ENCODE measurements at places on chromosomes 4 and X.
A peak's percentile ranks its signal among the peaks of the same experiment; 100 is the strongest.

DNA sequence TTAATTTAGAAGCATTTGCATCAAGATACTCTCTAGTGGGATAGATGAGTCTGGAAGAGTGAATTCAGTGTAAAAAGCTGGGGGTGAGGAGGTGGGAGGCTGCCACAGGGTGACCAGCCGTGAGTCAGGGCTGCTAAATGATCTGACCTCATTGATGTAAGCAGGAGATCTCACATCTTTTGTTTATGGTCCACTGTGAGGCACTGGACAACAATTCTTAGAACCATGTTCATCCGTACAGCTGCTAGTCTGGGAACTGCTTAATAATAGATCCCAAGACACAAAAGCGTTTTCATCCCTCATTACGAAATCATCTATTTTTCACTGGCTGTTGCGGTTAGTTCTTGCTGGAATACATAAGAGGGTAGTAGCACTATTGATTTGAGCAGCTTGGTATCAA is 14.1 kb downstream of the KLF3 start:
- DNase-seq, result peak; percentile 95

DNA sequence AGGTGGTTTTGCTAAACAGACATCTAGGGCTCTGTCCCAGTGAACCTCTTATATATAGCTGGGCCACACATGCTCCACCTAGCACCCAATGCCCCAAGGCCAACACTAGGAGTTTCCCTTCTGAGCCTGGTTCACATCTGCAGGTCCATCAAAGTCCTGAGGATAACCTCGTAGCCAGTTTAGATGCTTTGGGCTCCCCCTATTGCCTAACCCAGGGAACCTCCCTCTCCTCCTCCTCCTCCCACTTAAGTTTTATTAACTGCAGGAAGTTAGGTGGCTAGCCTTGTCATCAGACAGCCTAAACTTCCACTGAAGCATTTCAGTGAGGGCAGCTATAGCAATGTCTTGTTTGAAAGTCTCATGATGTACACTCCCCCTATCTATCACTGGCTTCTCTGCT is 88.0 kb downstream of the GUCY2F start:
- no peak for DNase-seq

GRCh38 chr4:103306870-103307375 is 108.8 kb upstream of the CENPE start:
- DNase-seq, result no peak

GRCh38 chrX:54029529-54030143 is 14.6 kb downstream of the PHF8 start:
- DNase-seq, result no peak

- DNase-seq, result no peak
These were observed 54.6 kb upstream of the LHFPL1 start for GRCh38 chrX:112734290-112734689.

DNA sequence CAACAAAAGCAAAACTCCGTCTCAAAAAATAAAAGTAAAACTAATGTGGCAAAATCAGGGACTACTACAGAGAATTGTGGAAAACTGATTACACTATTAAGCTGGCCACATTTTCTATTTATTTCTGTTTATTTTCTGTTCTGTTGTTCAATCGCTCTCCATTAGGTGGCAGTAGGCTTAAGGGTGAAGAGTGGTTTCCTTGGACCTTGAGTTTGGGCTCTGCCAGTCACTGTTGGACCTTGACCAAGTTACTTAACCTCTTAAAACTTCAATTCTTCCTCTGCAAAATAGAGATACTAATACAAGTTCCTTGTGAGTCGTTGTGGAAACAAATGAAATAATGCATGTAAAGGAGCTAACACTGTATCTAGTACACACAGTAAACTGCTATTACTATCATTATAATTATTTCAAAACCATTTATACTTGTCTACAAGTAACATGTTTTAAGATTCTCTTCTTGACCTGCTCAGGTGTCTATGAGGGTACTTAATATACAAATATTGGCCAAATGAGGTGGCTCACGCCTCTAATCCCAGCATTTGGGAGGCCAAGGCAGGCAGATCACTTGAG is 15.2 kb downstream of the HSD17B11 start:
- DNase-seq, result peak; percentile 91

All from foreskin fibroblast (primary cell).